ENCODE measurements at places on chromosomes 16 and 17.

DNA sequence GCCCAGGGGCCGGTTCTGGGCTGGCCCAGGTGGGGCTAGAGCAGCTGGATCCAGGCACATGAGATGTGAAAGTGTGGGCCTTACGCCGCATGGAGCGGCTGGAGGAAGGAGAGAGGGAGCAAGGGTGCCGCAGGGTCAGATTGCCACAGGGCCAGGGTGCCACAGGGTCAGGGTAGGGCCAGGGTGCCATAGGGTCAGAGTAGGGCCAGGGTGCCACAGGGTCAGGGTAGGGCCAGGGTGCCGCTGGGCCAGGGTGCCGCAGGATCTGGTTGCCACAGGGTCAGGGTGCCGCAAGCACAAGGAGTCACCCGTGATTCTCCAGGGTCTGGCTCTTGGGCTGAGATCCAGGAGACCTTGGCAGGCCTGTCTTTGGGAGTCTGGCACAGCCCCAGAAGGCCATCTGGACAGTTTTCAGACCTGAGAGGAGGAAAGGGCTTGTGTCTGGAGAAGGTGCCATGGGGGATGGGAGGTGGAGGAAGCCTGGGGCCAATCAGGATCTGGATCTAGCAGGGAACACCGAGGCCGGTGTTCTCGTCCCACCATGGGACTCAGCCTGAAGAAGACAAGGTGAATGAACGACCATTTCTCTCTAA is 13.1 kb upstream of the LASP1NB start:
- no peak for DNase-seq

DNA sequence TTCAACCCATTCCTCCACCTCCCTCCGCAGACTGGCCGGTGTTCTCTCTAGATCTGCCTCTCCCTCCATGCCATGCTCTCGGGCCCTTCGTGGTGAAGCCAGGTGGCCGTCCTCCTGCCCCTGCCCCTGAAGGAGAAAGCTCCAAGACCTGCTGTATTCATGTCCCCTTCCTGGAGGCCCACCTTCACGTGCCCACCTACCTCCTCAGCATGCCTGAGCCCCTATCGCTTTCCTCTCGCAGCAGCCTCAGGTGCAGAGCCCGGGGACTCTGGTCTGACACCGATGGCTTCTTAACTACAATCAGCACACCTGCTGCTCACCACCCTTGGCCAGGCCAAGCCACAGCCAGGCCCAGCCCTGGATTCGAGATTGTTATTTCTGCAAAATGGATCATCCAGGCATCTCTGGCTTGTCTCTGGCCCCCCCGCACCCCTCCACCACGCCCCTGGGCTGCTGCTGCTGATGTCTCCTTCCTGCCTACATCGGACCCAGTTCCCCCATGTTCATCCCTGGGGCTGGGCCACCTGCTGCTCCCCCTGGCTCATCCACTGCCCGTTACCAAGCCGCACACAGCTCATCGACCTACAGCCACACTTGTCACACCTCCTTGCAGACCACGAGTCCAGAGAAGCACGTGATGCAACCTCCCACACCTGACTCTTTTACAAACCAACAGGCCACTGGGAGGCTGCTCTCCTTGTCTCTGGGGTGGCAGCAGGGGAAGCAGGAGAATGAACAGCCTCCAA is 32.5 kb upstream of the TNFRSF13B start:
- DNase-seq = no peak

GRCh38 chr16:29009050-29009837 is 24.4 kb downstream of the LAT start:
- no peak for DNase-seq

- no peak for DNase-seq
These were observed 153.4 kb upstream of the PLCG2 start for GRCh38 chr16:81625544-81626153.

GRCh38 chr17:80034791-80035686 is 633 bp downstream of the TBC1D16 start:
- DNase-seq = no peak

DNA sequence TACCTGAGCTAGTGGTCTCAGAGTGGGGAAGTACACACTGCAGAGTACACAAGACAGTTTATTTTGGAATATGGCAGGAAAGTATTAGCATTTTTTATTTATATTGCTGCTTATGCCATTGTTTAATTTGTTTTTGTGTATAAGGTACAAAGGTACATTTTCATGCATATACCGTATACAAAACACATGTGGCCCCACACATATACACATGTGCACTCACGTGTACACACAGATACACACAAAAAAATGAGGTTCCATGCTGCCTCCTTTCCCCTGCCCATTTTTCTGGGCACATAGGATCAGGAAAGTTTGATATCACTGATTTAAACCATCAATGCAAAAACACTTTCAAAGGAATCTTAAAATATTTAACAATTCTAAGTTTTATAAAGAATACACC is 12.9 kb downstream of the IGSF6 start:
- DNase-seq = no peak

DNA sequence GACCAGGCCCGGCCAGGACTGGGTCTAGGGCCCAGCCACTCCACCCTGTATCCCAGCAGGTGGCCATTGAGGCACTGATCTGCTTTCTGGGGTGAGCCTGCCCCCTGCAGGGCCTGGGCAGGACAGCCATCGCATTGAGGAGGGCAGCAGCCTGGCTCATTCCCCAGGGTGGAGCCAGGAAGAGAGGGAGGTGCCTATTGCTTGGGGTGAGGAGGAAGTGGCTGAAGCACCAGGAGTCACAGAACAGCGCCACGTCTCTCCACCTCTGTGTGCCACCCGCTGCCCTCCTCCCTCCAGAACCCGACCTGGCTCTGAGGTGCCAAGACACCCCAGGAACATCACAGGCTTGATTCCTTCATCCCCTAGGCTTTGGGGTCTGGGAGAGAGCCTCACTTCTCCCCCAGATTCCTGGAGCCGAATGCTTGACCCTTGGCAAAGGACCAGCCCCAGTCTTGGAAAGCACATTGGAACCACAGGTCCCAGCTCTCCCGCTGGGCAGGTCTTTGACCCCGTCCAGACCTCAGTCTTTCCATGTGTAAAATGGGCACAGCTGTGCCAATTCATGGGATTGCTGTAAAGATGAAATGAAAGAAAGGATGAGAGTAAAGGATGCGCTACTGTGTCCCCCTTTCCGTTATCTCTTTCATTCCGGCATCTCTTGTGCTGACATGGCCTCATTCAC is 7.2 kb upstream of the KRT36 start:
- no peak for DNase-seq

GRCh38 chr17:21376759-21377690 is 868 bp downstream of the KCNJ12 start:
- DNase-seq = no peak

DNA sequence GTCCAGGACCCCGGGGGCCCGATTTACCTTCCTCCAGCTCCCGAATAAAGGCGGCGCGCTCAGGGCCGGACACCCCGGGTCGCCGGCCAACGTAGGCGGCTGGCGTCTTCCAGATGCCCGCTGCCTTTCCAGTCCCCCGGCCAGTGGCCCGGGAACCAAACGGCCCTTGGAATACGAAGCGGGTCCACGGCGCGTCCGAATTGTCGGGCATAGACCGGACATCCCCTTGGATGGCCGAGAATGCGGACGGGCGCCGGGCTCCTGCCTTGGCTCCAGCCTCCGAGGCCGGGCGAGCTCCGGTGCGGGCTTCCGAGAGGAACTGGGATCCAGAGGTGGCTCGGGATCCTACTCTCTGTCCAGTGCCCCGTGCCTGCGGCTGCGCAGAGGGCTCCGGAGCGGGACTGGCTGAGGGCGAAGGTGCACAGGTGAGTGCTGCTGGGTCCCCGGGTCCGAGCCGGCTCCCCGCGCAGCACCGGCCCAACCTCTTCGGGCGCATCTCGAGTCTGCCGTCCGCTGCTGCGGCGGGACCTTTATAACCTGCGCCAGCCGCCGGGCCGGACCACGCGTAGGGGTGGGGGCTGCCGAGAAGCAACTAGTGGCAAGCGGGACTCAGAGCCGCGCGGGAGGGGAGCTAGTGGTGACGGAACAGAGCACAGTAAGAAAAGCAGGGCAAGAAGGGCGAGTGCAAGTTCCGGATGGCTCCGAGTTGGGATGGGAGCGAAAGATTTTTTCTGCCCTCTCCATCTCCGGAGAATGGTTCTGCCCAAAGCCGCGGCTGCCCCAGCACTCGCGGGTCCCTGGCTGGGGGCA is at the start of gene HAP1:
HAP1 (minus strand) TSS at position 505 of the 810 bp plus-strand sequence; CDS start at position 496, 9 bp downstream.
- DNase-seq = no peak

GRCh38 chr17:20315311-20315710 is 152.0 kb downstream of the LGALS9B start:
- DNase-seq = no peak

- DNase-seq = no peak
These were observed 31.3 kb downstream of the MARF1 start for GRCh38 chr16:15611610-15612009.

GRCh38 chr16:4370570-4371356 is 885 bp upstream of the VASN start:
- no peak for DNase-seq

- no peak for DNase-seq
These were observed 14.1 kb downstream of the CEP131 start for GRCh38 chr17:81208651-81209050.

GRCh38 chr17:5809580-5810188 is 225.4 kb upstream of the NLRP1 start:
- no peak for DNase-seq

DNA sequence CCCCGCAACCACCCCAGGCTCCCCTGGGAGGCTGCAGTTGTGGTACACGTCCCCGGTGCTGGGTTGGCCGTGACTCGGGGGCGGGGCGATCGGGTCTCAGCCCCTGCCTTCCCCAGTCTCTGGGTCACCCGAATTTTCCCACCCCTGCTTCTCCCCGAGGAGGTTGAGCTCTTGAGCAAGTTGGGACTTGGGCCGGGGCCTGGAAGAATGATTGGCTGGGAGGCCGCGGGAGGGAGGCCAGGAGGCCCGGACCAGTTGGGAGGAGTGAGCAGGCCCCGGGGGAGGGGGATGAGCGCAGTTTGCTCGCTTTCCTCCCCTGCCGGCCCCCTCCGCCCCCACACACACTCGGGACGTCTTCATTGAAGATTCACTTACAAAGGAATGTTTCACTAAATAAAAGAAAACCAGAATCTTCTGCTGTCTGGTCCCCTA is 4.5 kb upstream of the HEXIM1 start:
- DNase-seq = no peak

GRCh38 chr17:81295676-81296381 is 722 bp upstream of the SLC38A10 start:
- no peak for DNase-seq
